ENCODE measurements at places on chromosomes 4 and X.

- DNase-seq, result no peak
Measured at GRCh38 chr4:110020646-110021443, 108.2 kb downstream of the EGF start.

GRCh38 chr4:48553720-48554119, 63.7 kb downstream of the ZAR1 start:
- no peak for DNase-seq

GRCh38 chr4:93732509-93732908, 96.0 kb upstream of the ATOH1 start:
- DNase-seq, result no peak

DNA sequence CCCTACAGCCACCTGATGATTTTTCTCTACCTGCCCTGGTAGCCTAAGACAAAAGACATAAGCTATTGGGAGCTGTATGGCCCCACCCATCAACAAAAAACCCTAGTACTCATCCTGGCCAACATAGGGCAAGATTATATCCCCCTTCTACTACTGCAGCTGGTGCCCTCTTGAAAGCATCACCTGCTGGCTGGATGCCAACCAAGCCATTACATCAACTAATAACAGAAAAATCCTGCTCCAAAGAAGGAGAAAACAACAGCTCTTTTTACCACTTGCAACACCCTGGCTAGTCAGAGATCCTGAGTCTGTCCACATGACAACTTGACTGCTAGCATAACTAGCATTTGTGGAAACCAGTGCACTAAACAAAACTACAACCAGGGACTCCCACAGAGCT, 43.6 kb upstream of the UPRT start:
- peak; percentile 33 for DNase-seq

DNA sequence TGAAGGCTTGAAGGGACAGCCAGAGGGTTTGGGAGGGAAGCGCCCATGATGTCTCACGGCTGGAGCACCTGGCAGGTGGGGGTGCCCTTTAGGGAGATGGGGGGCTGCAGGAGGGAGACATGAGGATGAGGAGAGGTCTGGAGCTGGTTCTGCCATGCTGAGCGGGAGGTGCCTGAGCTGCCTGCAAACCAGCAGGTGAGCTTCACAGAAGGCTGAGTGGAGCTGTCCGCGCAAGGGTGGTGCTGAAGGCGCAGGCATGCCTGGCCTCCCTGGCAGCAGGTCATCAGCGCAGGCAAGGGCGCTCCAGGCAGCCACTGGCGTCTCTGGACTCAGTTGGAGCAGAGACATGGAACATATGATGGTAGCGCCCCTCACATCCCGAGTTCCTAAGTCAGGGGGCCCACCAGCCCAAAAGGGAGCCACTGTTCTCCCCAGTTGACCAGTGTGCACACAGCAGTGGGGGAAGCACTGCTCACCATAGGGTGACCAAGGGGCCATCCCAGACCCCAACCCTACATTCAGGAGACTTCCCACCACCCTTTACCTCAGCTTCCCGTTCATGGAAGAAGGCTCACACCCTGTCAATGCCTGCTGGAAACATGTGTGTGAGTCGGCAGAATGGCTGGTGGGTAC, 25.8 kb downstream of the ADRA2C start:
- DNase-seq, result no peak
